Activated naive CD8-positive, alpha-beta T cell treated with anti-CD3 and anti-CD28 coated beads for 36 hours (primary cell): ENCODE measurements at places on chromosomes 11 and 22. TPM values are rescaled to one million over a fixed set of nuclear protein-coding genes. Genes with fewer than 3 reads are reported as not detected.
A peak's percentile ranks its signal among the peaks of the same experiment; 100 is the strongest.

Gene CASP5
- not detected for total RNA-seq

Gene MYEOV
- total RNA-seq: not detected

GRCh38 chr11:1470681-1471611 is 15.6 kb downstream of the MOB2 start:
- DNase-seq: no peak
- H3K4me3 ChIP-seq: no peak overlapping the region
- no peak overlapping the region for H3K27ac ChIP-seq
- peaks cover 1% of the 10 kb centered on the region for H3K36me3 ChIP-seq
- H3K27me3 ChIP-seq: no peaks in the 10 kb centered on the region

GRCh38 chr11:128624269-128625175 is 37.2 kb upstream of the ETS1 start:
- H3K27ac ChIP-seq: peak overlapping the region; percentile 98
- peaks cover 91% of the 10 kb centered on the region for H3K4me1 ChIP-seq
- no peaks in the 10 kb centered on the region for H3K27me3 ChIP-seq
- peak; percentile 62 for DNase-seq

DNA sequence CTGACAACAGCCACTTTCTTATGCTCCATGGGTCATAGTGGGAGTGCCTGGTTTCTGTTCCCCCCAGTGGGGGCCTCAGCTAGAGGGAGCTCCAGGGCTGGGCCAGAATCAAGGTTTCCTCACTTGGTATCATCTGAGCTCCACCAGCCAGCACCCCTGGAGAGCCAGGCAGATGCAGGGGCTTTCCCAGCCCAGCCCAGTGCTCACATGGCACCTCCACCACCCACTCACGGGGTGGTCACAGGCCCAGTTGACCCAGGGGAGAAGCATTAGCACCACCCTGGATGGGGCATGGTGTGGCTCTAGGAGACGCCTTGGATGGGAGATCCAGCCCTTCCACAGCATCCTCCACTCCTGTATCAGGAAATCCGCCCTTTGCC is 24.1 kb upstream of the WNT7B start:
- no peaks in the 10 kb centered on the region for H3K36me3 ChIP-seq
- no peak overlapping the region for H3K4me3 ChIP-seq
- H3K4me1 ChIP-seq: peaks cover 16% of the 10 kb centered on the region
- no peak overlapping the region for H3K27ac ChIP-seq
- no peak for DNase-seq
- H3K27me3 ChIP-seq: no peaks in the 10 kb centered on the region

Gene SPTBN2
- total RNA-seq: 1.7 TPM

DNA sequence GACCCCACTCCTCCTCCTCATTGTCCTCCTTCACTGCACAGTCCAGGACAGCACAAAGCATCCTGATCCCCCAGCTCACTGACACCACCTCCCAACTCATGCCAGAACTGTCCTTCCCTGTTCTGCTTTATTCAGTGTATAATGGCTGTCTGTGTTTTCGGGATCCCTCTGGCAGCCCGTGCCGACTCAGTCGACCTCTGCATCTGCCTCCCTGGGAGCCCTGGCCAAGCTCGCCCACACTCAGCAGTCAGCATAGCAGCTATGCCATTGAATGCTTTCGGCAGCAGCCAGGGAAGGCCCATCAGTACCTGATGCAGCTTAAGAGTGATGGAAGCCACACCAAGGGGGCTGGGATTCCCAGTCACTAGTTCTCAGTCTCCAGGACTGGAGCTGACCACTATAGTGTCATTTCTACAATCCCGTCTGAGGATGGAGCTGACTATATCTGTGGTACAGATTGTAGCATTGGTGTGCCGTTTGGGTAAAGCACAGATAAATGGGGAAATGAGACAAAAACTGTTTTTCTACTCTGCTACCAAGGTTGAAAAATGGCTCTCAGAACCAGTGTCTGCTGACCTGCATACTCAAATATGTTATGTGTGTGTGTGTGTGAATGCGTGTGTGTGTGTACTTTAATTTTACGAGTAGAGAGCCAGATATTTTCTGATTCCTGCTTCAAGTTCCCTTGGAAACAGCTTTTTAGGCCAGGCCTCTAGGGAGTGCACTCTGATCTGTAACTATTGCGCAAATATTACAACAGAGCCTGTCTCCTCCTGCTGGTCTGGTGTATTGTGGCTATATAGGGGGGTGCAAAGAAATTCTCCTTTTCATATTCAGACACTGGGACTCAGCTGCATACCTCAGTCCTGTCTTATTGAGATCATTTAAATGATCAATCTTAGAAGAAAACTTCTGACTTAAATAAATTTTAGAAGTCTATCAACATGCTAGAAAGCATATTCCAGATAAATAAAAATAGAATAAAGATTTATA is 78.8 kb upstream of the TOP3B start:
- H3K27ac ChIP-seq: no peak overlapping the region
- no peaks in the 10 kb centered on the region for H3K36me3 ChIP-seq
- DNase-seq: no peak
- no peaks in the 10 kb centered on the region for H3K4me1 ChIP-seq

Gene ABTB2
- 1.5 TPM for total RNA-seq

Gene NLRP6
- 3.7 TPM for total RNA-seq

DNA sequence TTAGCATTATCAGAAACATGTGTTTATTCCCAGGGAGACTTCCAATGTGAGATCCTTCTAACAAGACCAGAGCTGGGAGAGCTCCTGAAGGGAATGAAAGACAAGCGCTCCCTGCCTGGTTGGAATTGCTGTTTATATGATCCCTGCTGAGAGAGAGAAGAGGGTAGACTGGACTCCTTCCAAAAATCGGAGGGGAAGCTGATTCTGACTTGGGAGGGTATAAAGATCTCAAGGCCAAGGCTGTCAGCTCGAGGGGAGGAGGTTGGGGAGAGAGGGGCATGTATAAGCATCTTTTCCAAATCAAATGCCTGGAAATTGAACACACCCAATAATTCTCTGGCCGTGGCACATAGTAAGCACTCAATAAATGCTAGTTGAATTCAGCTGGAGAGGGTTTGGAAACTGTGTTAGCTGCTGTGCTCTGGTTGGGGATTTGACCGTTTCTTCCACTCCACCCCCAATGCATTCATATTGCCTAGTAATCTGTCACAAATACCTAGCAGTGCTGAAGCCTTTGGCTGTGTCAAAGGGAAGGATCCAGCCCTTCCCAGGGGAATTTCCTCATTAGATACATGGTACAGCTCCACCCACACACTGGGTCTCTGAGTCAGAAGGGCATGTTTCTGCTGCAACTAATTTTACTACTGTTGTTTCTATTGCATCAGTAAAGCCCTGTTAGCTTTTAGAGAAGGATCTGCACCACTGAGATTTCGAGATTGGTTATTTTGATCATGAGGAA is 61.5 kb downstream of the CACNG2 start:
- H3K27me3 ChIP-seq: peaks cover 40% of the 10 kb centered on the region
- no peak for DNase-seq
- no peaks in the 10 kb centered on the region for H3K4me1 ChIP-seq
- no peaks in the 10 kb centered on the region for H3K36me3 ChIP-seq

Gene PRPF19
- 213 TPM for total RNA-seq

GRCh38 chr22:35069541-35069940 is 3.6 kb downstream of the ISX start:
- no peaks in the 10 kb centered on the region for H3K36me3 ChIP-seq
- H3K27me3 ChIP-seq: peaks cover 9% of the 10 kb centered on the region
- DNase-seq: no peak

- no peak overlapping the region for H3K27ac ChIP-seq
- no peak for DNase-seq
- no peaks in the 10 kb centered on the region for H3K36me3 ChIP-seq
- H3K4me1 ChIP-seq: no peaks in the 10 kb centered on the region
- H3K4me3 ChIP-seq: no peak overlapping the region
Measured at GRCh38 chr11:15886866-15887265, 469.5 kb downstream of the SOX6 start.

Gene ACCS
- 5.2 TPM for total RNA-seq

DNA sequence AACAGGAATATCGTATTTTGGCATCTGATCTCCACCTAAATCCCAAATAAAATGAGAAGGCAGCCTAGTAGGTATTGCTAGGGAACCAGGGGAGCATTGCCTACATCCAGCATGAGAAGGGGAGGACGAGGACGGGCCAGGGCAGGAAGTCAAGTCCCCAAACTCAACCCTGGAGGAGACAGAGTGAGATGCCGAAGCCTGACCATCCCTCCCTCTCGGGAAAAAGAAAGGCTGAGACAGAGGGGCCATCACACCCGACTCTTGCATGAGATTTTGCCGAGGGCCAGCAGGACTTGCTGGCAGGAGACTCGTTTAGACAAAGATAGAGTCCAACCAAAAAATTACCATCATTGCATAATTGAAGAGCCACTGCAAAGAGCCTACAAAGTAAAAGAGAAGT is 50.2 kb upstream of the SPATA19 start:
- H3K4me3 ChIP-seq: no peak overlapping the region
- H3K4me1 ChIP-seq: no peaks in the 10 kb centered on the region
- H3K36me3 ChIP-seq: no peaks in the 10 kb centered on the region
- DNase-seq: no peak
- no peak overlapping the region for H3K27ac ChIP-seq

- H3K27ac ChIP-seq: no peak overlapping the region
- DNase-seq: peak; percentile 26
- H3K4me1 ChIP-seq: peaks cover 21% of the 10 kb centered on the region
Measured at GRCh38 chr11:119691020-119691666, 37.9 kb downstream of the NECTIN1 start.

DNA sequence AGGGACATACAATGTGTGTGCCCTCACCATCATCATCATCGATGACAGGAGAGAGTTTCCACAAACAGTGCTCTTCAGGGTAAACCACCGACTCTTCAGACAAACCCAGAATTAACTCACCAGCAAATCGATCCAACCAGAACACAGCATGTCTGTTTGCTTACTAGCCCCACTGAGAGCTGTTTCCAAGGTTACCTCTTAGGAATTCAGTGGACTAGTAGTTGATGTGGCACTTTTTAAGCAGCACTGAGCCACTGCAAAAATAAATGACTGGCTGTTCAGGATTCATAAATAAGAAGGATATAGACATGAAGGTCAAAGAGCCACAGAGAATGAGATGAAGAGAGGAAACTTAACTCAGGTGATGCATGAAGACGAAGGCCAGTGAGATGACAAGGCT is 83.1 kb downstream of the PARVA start:
- no peaks in the 10 kb centered on the region for H3K4me1 ChIP-seq
- H3K4me3 ChIP-seq: no peak overlapping the region
- H3K27me3 ChIP-seq: no peaks in the 10 kb centered on the region
- DNase-seq: no peak

Gene APOA5
- not detected for total RNA-seq

- peaks cover 69% of the 10 kb centered on the region for H3K4me1 ChIP-seq
- DNase-seq: no peak
- H3K27ac ChIP-seq: peak overlapping the region; percentile 89
- H3K36me3 ChIP-seq: peaks cover 34% of the 10 kb centered on the region
- peak overlapping the region; percentile 91 for H3K4me3 ChIP-seq
Measured at GRCh38 chr22:26587991-26588613, 1.8 kb downstream of the TPST2 start.

- H3K36me3 ChIP-seq: peaks cover 84% of the 10 kb centered on the region
- H3K27ac ChIP-seq: peak overlapping the region; percentile 100
- DNase-seq: peak; percentile 83
- peaks cover 96% of the 10 kb centered on the region for H3K4me1 ChIP-seq
- peaks cover 5% of the 10 kb centered on the region for H3K27me3 ChIP-seq
- H3K4me3 ChIP-seq: peak overlapping the region; percentile 91
Measured at GRCh38 chr22:36331306-36331911, 56.4 kb downstream of the MYH9 start.

DNA sequence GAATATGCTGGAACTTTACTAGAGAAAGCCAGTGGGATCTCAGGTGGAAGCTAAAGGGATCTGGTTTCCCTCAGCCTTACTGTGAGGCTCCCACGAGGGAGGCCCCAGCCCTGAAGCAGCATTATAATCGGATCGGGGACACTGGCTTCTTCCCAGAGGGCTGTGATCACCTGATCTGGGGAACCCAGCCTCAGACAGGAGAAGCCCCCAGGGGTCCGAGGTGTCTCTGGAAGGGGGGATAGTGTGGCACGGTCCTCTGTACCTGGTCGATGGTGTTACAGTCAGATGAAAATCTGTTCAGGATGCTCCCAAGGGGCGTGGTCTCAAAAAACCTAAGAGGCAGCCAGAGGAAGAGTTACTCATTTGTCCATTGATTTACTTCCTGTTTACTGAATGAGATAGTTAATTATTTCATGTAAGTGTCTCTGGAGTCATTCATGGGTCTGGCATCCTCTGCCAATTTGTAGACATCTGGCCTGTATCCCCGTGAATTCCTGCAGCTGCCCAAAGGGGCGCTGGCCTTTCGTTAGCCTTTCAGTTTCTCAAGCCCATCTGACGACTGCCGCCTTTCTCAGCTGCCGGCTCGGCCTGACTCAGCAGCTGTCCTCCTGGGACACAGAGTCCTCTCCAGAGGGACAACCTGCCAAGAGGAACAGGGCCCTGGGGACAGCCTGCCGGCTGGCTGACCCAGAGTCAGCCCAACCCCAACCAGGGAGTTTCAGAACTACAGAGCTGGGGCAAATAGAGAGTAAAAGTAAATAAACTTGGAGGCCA is 17.0 kb upstream of the KCNJ11 start:
- H3K4me1 ChIP-seq: no peaks in the 10 kb centered on the region
- DNase-seq: no peak
- no peaks in the 10 kb centered on the region for H3K27me3 ChIP-seq
- no peak overlapping the region for H3K4me3 ChIP-seq
- no peaks in the 10 kb centered on the region for H3K36me3 ChIP-seq
- no peak overlapping the region for H3K27ac ChIP-seq

- H3K36me3 ChIP-seq: peaks cover 12% of the 10 kb centered on the region
- no peaks in the 10 kb centered on the region for H3K27me3 ChIP-seq
- DNase-seq: no peak
- peak overlapping the region; percentile 23 for H3K4me3 ChIP-seq
Measured at GRCh38 chr11:46590740-46591605, 2.9 kb downstream of the AMBRA1 start.

Gene MSANTD2
- 7.2 TPM for total RNA-seq

DNA sequence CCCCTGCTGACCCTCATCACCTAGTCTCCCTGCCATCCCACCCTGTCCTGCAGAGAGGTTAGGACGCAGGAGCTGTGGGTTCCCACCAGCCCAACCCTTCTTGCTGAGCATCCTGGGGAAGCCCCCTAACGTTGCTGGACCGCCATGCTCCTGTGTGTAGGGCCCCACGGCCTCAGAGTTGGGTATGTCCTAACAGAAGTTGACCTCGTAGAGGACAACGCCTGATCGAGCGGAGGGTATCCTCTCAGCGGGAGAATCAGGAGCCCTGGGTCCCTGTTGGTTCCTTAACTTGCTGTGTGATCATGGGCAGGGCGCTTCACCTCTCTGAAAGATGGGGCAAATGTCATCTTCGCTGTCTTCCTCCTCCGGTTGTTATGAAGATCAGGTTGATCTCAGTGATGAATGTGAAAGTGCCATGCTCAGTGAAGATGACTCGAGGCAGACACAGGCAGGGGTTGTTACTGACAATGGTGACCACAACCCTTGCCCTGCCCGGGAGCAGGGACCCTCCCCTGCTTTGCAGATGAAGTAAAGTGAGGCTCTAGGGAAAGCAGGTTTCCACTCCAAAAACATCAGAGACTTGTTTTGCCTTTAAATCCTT is 19.3 kb upstream of the CD5 start:
- peaks cover 64% of the 10 kb centered on the region for H3K4me1 ChIP-seq
- peak overlapping the region; percentile 99 for H3K27ac ChIP-seq

Gene MS4A6E
- not detected for total RNA-seq
